Stimulated activated CD8-positive, alpha-beta memory T cell treated with anti-CD3 and anti-CD28 coated beads, Interleukin-15, amount 100 ng/mL, for 24 hours (primary cell): ENCODE measurements at places on chromosomes 2 and 18.
A peak's percentile ranks its signal among the peaks of the same experiment; 100 is the strongest.

DNA sequence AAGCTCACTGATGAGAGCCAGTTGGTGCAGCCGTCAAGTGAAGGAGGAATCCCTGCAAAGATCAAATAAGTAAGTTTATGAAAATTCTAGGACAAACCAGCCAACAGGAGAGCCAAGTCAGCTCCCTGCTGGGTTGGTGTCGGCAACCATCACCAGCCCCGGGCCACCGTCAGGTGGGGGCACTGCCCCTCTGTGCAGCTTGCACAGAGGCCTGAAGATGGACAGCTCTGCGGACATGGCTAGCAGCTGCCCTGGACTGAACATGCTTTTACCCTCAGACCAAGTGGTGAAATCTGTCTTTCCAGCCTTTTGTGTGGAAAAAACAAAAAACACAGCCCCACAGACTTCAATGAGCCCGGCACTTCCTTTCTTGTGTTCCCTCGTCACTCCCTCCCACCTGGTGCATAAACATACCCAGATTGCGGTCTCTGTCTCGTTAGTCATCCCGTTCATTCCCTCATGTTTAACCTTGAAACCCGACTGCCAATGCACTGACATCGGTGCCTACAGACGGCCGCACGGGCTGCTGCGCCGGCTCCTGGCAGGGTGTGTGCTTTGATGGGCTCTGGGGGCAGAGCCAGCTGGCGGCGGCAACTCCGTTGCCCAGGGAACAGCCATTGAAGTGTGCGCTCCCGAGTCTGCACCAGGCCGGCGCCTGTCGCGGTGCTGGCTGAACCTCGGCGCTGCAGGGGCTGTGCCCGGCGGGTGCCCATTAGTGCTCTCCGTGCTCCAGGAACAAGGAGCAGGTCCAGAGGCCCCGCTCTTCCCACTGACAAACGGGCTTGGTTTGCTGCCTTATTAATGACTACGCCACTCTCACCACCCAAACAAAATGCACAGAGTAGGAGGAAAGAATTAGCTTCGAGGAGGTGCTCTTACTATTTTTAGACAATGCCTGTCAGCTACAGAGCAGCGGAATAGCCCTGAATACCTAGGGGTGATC, 95.3 kb downstream of the EIPR1 start:
- DNase-seq = no peak

- no peak for DNase-seq
Observed at GRCh38 chr2:234243871-234244565, 193.5 kb downstream of the SPP2 start.

DNA sequence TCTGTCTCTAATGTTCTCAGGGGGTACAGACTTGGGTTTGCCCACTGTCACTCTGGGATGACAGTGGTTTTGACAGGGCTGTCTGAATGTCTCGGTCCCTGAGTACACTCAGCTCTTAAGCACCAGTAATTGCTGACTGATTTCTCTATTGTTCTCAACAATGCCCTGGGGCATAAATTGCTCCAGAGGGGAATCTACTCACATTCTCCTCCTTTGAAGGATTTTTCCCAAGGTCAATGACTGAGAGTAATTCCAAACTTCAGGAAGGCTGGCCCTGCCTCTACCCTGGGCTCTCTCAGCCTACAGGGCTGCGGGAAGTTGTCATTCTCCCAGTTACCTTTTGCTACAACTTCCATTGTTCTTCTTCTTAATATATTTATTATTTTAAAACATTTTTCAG, 36.5 kb downstream of the MC2R start:
- DNase-seq = no peak

GRCh38 chr2:69911985-69912563, 2.8 kb upstream of the MXD1 start:
- no peak for DNase-seq

GRCh38 chr18:11607906-11608305, 1.5 kb upstream of the SLC35G4 start:
- DNase-seq = no peak

DNA sequence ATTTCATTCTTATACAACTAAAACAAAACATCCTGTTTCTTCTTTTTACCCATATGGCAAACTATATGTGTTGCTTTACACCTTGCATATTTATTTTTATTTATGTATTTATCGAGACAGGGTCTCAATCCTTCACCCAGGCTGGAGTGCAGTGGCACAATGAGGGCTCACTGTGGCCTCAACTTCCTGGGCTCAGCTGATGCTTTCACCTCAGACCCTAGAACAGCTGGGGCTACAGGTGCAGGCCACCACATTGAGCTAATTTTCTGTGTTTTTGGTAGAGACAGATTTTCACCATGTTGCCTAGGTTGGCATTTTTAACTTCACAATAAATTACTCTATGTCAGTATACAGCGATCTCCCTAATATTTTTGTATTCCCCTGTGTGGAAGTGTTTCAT, 522.0 kb downstream of the MBD2 start:
- no peak for DNase-seq

DNA sequence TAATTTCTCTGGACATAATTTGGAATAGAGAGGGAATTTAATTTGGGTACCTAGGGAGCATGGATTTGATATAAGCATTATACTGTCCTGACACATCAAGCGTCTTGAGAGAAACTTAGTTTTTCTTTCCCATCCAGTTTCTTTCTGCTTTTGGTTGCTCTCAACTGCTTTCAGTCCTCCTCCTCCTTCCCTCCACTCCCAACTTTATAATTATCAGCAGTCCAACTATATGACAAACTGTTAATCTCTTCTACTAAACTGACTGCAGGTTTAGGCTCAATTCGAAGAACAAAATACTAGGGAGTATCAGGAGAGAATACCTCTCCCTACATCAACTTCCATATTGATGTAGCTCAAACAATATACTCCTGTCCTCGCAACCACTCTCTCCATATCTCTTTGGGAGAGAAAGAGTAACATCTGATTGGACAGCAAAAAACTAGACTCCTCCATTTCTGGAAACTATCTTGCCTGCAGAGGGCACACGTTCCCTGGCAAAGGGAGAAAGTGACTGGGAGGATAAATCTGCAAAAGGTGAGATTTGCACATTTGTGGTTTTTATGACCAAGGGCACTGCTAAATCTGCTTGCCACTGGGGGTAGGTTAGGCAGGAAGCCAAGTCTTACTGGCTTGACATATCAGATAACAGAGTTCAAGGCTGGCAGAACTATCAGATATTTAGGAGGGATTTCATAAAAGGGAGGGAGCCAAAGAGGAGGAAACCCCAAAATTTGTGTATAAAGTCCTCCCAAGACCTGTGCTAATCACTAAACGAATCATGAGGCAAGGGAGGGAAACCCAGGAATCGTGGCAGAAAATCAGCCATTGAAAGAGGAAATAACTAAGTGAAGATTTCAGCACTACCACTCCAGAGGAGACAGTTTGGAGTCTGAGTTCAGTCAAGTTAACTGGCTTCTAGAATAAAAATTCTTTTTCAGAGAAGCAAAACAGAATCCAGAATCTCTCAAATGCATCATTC, 40.0 kb downstream of the ICA1L start:
- no peak for DNase-seq

DNA sequence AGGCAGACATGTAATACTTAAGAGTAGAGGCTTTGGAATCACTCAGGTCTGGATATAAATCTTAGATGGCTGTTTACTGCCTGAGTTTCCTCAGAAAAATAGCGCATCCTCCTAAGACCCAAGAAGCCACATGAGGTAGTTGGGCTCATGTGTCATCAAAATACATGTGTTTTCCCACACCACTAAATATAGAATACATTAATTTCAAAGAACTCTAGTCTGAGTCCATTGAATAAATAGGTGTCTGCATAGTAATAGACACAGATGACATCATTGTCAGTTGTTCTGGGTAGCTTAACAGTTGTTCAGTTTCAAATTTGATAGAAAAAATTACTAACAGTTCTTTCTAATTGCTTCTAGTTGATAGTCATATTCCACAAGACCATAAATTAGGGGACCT, 9.6 kb downstream of the PPP1R1C start:
- DNase-seq = no peak

GRCh38 chr2:230908595-230909191, 16.3 kb downstream of the GPR55 start:
- no peak for DNase-seq

- DNase-seq = no peak
Observed at GRCh38 chr18:33835419-33835818, 257.4 kb downstream of the ASXL3 start.

DNA sequence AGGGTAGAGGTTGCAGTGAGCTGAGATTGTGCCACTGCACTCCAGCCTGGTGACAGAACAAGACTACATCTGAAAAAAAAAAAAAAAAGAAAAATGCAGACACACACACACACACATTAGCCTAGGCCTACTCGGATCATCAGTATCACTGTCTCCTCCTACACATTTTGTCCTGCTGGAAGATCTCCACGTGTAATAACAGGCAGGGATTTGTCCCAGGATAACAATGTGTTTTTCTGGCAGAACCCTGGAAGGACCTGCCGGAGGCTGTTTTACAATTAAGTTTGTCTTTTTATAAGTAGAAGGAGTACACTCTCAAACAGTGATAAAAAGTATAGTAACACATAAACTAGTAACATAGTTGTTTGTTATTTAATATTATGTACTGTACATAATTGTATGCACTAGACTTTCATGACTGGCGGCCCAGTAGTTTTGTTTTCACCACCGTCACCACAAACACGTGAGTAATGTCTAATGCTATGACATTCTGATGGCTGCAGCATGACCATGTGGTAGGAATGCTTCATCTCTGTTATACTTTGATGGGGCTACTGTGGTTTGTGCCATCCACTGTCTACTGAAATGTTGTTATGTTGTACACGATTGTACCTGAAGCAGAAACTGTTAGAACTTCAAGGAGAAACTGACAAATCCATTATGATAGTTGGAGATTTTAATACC, 130.6 kb downstream of the ATP9B start:
- no peak for DNase-seq

GRCh38 chr2:241680827-241681599, 5.6 kb downstream of the DTYMK start:
- no peak for DNase-seq

DNA sequence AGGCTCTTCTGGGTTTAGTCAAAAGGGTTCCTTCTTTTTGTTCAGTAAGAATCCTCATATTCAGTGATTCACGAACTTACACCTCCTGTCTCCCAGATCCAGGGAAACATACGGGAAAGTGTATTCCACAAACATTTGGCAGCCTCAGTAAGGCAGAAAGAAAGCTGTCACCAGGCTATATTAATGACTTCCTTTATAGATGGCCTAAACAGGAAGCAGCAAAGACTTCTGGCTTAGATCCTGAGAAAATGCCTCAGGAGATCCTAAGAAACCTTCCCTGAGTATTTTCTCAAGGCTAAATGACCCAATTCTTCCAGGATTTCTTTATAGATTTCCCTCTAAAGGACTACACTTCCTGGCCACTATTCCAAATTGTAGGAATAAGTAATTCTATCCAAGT, 1995.5 kb upstream of the CELF4 start:
- no peak for DNase-seq

DNA sequence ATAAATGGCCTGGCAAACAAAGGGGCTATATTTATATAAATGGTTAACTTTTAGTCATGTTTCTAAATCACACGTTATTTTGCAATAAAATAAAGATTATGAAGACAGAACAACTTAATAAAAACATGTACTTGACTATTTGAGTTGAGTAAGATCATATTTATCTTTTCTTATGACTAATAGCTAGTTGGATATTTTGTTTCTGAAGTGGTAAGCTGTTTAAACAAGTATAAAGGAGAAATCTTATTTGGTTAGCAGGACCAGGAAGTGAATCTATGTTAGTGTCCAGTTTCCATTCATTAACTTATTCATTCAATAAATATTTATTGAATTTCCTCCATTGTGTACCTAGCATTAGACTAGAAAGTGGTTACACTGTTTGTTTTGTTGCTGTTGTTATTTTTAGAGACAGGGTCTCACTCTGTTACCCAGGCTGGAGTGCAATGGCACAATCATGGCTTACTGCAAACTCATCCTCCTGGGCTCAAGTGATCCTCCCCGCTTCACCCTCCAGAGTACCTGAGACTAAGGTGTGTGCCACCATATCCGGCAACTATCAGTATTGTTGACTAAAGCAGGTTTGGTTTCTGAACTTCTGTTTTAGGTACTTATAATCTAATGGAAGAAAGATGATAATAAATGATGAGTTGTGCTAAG, 312.6 kb downstream of the DPP10 start:
- DNase-seq = no peak

- DNase-seq = no peak
Observed at GRCh38 chr18:55856229-55856628, 268.2 kb upstream of the TCF4 start.

GRCh38 chr2:38508311-38509039, 94.3 kb downstream of the HNRNPLL start:
- DNase-seq = peak; percentile 45

- DNase-seq = no peak
Observed at GRCh38 chr2:74005786-74006185, 21.1 kb downstream of the TET3 start.
